ENCODE measurements at places on chromosomes 16 and 17.
A peak's percentile ranks its signal among the peaks of the same experiment; 100 is the strongest.

DNA sequence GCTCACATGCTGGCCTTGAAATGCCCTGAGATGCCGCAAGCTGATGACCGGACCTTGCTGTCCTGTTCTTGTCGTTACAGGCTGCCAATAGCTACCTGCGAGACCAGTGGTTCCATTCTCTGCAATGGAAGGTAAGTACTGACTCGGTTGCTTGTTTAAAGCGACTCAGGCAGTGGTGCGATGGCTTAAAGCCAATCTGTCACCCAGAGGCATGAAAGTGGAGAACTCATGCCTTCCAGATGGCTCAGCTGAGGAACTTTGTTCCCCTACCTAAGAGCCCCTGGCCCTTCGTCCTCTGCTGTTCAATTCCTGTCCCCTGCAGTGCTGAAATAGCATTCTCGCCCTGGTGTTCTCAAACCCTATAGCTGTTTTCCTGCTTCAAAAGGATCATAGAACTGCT is 158.3 kb upstream of the PLCG2 start:
- DNase-seq: no peak

DNA sequence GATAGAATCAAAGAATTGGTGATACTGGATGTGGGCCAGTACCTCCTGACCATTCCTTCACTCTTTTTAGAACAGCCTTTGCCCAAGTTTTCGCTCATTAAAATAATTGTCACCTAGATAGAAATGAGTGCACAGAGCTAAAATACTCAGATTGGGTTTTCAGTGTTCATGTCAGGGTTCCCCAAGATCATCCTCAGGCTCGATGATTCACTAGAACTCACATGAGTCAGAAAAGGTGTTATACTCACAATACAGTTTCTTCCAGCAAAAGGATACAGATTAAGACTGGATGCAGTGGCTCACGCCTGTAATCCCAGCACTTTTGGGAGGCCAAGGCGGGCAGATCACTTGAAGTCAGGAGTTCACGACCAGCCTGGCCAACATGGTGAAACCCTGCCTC is 19.9 kb downstream of the ERCC4 start:
- DNase-seq: no peak

- DNase-seq: no peak
These were observed 186.1 kb downstream of the TMEM114 start for GRCh38 chr16:8403978-8404749.

- peak; percentile 99 for DNase-seq
These were observed 30.3 kb upstream of the CDC42EP4 start for GRCh38 chr17:73342050-73342522.

DNA sequence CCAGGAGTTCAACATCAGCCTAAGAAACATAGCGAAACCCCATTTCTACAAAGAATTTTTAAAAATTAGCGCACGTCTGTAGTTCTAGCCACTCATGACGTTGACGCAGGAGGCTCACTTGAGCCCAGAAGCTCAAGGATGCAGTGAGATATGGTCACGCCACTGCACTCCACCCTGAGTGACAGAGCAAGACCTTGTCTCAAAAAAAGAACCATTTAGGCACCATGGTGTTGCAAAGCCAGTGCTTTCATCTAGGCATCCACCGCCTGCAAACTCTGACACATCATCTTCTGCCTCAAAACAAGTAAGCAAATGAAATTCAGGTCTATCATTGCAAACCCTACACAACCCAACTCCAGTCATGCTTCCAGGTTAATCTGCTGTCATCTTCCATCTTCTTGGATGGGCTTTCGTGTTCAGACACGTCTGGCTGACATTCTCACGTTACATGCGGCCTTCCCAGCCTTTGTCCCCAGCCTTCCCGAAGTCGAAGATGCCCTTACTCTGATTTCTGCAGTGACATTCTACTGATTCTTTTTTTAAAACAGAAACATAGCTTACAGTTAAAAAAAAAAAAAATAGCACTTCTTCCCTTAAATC is 8.9 kb downstream of the ANKRD11 start:
- no peak for DNase-seq

DNA sequence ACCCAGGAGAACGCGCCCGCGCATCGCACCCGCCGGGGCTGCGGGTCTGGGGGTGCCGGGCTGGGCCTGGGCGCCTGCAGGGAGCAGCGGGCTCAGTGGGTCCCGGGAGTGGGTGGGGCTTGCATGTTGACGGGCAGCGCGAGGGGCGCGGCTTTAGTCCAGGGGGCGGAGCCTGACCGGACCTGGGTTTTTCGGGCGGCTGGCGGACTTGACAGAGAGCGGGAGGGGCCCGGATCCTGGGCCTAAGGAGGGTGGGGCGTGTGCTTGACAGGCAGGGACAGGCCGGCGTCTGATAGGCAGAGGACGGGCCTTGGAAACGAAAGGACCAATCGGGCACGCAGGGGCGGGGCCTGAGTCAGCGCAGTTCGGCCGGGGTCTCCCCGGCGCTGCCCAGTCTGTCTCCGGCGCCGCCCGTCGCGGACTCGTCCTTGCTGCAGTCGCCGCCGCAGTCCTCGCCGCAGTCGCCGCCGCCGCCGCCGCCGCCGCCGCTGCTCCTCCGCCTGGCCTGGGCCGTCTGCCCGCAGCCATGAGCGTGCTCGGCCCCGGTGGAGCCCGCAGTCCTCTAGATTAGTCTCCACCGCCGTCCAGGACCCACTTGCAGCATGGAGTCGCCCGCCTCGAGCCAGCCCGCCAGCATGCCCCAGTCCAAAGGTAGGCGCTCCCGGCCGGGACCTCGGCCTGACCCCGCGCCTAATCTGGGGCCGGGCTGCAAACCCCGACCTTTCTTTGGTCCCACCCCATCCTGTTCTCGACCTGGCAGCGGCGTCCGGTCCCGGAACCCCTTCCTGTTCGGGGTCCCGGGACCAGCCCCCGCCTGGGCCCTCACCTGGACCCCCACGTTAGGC is at the start of gene MAP2K3:
Gene MAP2K3 (plus strand): TSS at position 393 of the 845 bp plus-strand sequence. CDS start 210 bp downstream, at position 603.
- peak; percentile 99 for DNase-seq

- DNase-seq: no peak
These were observed 31.4 kb upstream of the ADCY7 start for GRCh38 chr16:50234771-50235556.

- no peak for DNase-seq
These were observed 8.5 kb downstream of the CMTM4 start for GRCh38 chr16:66687906-66688625.

Measured in pons (tissue), 1 donor.